NCI-H526 treated with DMSO at 0.1 percent for 48 hours (cell line): ENCODE measurements at places on chromosomes 7 and 10.
A peak's percentile ranks its signal among the peaks of the same experiment; 100 is the strongest.

DNA sequence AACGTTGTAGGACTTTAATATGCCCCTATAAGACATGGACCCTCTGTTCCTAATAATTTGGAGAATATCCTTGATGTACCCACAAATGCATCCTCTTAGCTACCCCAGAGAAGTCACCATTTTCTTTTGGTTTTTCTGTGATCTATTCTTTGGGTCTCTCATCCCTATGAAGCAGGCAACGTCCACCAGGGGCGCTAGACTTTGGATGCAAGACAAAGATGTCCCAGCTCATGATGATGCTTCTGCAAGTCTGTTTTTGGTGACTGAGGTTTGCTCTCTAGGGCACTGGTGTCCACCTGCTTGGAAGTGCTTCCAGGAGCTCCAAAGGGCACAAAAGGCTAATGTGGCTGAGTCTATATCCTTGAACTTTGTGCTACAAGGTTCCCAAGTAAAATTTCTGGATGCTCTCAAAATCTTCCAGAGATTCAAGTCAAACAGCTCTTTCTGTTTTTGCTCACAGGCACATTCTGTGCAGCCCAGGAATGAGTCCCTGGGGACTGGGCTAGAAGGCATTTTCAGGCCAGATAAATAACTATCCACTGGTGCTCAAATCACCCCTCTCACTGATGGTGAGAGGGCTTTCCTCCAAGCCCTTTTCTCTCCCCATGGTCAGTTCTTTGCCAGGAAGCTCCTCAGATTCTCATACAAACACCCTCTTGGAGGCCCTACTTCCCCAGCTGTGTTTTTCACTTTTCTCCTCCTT lies 166.4 kb downstream of the C7orf25 start:
- DNase-seq: no peak

- no peak for DNase-seq
These were observed 18.7 kb downstream of the ZNF316 start for GRCh38 chr7:6655636-6656385.

- DNase-seq: no peak
These were observed 4.9 kb upstream of the SRRM3 start for GRCh38 chr7:76196786-76197185.

DNA sequence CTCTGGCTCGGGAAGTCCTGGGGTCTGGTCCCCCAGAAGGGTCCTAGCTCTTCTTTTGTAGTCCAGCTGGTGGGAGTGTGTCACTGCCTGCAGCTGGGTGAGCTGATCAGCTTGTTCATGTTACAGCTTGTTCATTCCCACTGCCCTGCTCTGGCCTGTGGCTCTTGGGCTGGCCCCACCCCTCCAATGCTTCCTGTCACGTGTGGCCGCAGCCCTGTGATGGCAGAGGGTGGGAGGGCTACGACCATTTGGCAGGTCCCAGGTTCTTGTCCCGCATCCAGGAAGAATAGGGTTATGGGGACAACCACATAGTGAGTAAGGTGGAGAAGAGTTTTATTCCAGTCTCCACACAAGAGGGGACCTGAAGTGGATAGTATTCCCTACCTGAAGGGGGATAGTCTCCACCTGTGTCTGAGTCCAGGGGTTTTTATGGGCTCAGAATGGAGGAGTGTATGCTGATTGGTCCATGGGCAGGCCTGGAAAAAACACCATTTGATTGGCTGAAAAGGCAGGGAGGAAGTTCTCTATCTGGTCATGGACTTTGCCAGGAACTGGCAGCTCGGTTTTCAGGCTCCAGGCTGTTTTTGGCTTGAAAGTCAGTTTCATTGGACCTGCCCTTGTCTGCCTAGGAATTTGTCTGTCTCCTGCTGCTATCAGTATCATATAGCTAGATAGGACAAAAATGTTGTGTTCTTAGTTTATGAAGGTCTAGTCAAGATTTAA lies 13.1 kb downstream of the SDHAF3 start:
- DNase-seq: no peak

DNA sequence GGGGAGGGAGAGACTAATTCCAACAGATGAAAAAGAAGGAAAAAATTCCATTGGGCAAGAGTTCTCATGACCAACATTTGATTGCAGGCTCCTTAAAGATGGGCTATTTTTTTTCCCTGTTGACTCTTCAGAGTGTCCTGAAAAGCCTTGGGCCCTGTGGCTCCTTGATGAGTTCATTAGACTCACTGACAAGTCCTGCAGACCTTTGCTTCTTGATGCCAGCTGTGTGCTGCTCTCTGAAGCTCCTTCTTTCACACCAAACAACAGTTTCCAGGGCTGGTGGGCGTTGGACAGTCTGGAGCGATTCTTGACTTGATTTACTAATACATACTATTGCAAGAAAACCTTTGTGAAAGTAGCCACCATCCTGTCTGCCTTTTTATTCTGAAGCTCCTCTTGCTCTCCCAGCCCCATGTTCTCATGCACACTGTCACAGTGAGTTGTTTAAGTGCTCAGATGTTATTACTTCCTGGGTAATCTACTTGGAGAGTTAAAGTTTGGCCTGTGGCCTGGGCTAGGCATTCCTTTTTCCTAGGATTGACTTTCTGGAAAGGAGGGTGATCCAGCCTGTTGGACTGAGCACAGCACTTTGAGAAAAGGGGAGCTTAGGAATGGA lies 250.3 kb downstream of the PTEN start:
- DNase-seq: no peak

- no peak for DNase-seq
These were observed 193.3 kb upstream of the LYZL2 start for GRCh38 chr10:30822693-30823465.

DNA sequence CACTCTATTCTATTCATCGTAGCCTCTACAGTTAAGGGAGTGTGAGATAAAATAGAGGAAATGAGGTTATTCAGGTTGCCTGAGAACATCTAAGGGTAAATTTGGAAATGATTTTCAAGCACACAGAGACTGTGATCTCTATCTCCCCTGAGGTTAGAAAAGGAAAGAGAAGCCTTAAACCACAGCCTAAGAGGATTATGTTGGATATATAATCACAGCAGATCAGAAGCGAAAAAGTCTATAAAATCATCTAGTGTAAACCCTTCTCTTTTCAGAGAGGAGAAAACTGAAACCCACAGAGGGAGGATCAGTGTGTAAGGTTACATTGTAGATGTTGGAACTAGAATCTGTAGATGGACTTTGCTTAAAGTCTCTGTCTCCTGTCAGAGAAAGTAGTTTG lies 90.6 kb upstream of the SEMA3E start:
- no peak for DNase-seq

DNA sequence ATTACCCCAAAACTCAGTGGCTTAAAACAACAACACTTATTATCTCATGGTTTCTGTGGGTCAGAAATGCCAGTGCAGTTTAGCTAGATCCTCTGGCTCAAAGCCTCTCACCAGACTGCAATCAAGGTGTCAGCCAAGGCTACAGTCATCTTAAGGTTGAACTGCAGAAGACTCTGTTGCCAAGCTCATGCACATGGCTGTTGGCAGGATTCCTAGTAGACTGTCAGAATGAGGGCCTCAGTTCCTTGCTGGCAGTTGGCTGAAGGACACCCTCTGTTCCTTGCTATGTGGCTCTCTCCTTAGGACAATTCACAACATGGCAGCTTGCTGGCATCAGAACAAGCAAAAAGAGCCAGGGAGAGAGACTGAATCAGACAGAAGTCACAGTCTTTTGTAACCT lies 34.7 kb downstream of the TOMM7 start:
- no peak for DNase-seq

DNA sequence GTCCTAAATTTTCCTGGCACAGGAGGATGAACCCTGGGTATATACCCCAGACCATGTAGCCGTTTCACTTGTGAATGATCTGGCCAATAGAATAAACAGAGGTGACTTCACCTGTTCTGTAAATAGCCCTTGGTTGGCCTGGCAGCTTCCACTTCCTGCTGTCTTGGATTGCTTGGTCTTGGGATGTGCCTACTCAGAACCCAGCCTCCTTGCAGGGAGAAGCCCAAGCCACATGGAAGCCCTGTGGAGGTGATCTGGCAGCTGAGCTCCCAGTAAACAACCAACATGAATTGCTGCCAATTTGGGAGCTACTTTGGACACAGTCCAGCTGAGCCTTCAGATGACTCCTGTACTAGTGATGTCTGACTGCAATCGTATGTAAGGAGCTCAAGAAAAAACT lies 4.8 kb upstream of the RAPGEF5 start:
- DNase-seq: no peak

DNA sequence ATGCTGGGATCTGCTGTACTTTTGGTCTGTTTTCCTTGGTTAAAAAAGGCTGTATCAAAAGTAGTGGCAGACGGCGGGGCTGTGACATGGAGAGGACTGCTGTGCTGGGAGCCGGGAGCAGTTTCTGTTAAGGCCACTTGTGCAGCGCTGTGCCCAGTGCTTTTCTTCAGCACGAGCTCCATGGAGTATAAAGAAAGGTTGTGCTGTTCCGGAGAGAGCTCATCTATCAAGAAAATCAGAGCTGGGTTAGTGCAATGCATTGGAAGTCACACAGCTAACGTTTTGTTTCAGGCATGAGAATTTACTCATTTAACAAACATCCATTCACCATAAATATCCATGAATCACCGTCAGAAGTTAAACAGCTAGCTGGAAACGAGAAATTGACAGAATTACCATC lies 62.0 kb downstream of the KIAA1549 start:
- DNase-seq: no peak

- DNase-seq: no peak
These were observed 2.7 kb upstream of the PRXL2A start for GRCh38 chr10:80405626-80406025.

GRCh38 chr10:128922172-128922571 lies 544.9 kb upstream of the MGMT start:
- DNase-seq: no peak

- DNase-seq: peak; percentile 46
These were observed 114.0 kb downstream of the BBS9 start for GRCh38 chr7:33243319-33243881.

DNA sequence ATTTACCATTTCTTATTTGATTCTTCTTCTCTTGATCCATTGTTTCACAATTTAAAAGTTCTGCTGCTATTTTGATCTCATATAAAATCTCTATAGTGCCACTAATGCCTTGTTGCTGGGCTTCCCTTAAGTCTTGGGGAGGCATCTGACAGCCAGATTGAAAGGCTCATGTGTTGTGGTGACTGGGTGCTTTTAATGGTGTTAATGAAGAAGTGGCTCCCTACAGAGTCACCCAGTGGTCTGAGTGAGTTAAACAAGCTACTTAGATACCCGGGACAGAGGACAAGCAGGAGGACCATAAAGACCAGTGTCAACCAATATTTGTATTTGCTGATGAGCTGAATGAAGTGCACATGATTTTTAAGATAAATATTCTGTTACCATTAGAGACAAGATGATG lies 176.4 kb upstream of the HABP2 start:
- no peak for DNase-seq

DNA sequence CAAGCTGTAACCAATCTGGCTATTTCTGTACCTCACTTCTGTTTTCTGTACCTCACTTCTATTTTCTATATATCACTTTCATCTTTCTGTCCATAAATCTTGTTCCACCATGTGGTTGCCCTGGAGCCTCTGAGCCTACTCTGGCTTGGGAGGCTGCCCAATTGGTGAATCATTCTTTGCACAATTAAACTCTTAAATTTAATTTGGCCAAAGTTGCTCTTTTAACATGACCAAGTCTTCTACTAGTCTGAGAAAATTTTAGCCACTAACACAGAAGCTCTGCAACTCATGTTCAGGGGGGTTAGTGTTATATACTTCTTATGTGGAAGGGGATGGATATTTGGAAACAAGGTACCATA lies 503.5 kb downstream of the KIF20B start:
- no peak for DNase-seq

- DNase-seq: no peak
These were observed 118.3 kb downstream of the ZNF37A start for GRCh38 chr10:38212460-38212859.

DNA sequence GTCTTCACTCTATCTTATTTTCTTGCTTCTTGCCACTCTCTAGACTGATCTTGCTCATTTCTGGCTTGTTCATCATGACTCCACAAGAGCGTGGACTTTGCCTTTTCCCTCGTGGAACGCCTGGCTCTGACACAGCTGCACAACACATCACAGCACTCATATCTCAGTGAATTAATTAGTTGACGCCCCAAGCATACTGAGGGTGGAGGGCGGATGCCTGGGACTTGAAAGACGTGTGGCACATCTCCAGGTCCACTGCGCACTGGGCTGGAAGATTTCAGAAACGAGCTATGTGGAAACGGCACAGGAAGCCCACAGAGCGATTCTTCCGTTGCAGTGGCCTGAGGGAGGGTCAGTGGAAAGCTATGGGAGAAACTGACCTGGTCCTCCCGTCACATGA lies 23.6 kb upstream of the PLEKHA1 start:
- DNase-seq: no peak

GRCh38 chr7:157886711-157887110 lies 549.9 kb downstream of the DNAJB6 start:
- no peak for DNase-seq

- DNase-seq: no peak
These were observed 143.4 kb downstream of the TMEM168 start for GRCh38 chr7:112646783-112647182.

DNA sequence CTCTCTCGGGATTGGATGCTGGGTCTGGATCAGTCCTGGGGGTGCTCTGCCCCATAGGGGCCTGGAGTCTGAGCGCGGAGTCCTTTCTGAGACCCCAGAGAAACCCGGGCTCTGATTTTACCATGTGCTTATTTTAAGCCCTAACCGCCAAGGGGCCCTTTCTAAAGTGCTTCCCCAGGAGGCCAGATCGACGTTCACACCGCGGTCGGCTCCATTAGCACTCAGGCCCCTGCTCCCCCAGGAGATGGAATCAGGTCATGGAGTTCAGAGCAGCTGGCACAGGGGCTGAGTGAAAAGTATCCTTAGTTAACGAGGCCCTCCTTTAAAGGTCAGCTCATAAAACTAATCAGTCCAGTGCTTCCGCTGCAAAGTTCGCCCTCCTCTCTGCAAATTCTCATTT lies 159.4 kb upstream of the COBL start:
- no peak for DNase-seq

DNA sequence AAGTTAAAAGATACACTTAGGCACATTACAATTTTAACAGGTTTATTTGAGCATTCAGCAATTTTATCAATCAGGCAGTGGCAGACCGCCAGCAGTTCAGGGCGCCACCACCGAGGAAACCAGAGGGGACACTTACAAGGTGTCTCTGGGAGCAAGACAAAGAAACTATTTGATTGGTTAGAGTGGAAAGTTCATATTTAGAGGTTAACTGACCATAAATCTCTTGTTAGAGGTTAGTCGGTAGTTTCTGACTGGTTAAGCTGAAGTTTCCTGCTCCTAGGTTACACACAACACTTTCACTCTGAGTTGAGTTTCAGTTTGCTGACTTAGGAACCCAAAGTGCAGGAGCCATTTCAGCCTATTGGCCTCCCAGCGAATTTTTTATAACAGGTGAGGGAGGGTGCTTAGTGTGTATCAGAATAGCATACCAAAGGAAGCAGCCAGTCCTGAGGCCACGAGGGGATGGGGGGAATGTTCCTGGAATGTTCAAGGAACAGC lies 10.8 kb upstream of the PVRIG start:
- DNase-seq: no peak

DNA sequence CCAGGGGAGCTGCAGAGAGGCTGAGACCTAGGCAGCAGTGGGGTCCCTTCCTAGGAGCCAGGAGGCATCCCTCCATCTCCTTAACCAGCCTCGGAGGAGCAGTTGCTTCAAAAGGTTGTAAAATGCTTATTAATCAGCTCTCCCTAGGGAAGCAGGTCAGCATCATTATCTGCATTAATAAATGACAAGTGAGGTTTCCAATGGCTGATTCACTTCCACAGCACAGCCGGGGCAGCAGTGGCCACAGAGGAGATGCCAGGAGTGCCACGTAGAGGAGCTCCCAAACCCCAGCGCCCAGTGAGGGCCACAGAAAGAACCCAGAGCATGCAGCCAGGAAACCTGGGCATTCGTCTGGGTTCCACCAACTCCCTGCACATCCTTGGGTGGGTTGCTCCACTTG lies 8.2 kb upstream of the NPFFR1 start:
- DNase-seq: no peak

GRCh38 chr7:130697820-130698219 lies 11.5 kb upstream of the TSGA13 start:
- no peak for DNase-seq
